HFFc6 (cell line): ENCODE measurements at places on chromosomes 6 and 20.

DNA sequence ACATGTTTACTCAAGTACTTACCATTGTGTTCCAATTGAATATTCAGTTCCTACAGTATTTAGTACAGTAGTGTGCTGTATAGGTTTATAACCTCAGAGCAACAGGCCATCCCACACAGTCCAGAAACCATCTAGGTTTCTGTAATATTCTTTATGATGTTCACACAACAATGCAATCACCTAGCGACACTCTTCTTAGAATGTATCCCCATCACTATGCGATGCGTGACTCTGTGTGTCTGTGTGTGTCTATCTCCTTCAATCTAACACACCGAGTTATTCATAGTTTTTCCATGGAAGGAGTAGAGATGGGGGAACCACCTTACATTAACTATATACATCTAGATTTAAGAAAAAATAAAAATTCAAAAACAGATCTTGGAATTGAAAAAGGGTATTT is 161.7 kb downstream of the INSM1 start:
- DNase-seq, result no peak

- no peak for DNase-seq
Observed at GRCh38 chr20:48210111-48211027, 425.1 kb upstream of the SULF2 start.

DNA sequence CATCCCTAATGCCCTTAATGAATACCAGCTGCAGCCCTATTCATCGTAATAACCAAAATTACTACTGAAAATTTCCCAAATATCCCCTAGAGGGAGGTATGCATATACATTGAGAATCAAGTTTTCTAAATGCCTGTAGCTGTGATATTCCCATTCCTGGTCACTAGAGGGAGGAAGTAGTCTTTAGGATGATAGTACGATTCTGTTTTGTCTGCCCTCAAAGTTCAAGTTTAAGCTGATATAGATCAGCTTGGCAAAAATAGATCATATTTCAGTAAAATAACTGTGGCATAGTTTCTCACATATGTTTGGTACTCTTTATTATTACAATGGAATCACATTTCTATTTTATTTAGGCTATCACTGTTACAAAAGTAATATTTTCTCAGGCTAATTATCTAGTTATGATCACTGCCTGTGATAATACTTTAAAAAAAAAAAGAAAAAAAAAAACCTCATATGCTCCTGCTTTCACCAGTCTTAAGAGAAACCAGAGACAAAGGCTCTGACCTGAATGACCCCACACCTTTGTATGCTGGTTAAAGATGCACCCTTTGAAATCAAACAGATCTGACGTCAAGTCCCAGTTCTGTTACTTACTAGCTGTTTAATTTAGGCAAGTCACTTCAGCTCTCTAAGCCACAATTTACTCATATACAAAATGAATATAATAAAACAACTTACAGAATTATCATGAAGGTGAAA is 11.0 kb downstream of the TSPYL1 start:
- DNase-seq, result peak; percentile 84

- DNase-seq, result peak; percentile 84
Observed at GRCh38 chr6:155126727-155127439, 131.8 kb downstream of the TIAM2 start.

GRCh38 chr6:107458672-107459282 is 587 bp downstream of the PDSS2 start:
- peak; percentile 21 for DNase-seq

GRCh38 chr6:166786704-166787293 is 159.7 kb upstream of the RPS6KA2 start:
- DNase-seq, result peak; percentile 62

DNA sequence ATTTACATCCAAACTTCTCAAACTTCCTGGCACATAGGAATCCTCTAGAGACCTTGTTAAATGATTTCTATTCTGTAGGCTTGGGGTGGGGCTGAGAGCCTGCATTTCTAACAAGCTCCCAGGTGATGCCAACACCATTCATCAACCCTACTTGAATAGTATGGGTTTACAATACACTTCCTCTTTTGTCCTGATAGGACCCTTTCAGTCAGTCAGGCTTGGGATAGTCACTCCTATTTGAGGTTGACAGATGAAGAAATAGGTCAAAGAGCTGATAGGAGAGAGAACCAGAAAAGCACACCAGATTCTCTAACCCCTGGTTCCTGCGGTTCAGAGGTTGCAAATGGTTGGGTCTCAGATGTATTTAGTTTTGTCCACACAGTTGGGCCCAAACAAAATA is 273.4 kb downstream of the TSHZ2 start:
- DNase-seq, result no peak

- DNase-seq, result no peak
Observed at GRCh38 chr6:106117579-106117978, 31.4 kb downstream of the PRDM1 start.

DNA sequence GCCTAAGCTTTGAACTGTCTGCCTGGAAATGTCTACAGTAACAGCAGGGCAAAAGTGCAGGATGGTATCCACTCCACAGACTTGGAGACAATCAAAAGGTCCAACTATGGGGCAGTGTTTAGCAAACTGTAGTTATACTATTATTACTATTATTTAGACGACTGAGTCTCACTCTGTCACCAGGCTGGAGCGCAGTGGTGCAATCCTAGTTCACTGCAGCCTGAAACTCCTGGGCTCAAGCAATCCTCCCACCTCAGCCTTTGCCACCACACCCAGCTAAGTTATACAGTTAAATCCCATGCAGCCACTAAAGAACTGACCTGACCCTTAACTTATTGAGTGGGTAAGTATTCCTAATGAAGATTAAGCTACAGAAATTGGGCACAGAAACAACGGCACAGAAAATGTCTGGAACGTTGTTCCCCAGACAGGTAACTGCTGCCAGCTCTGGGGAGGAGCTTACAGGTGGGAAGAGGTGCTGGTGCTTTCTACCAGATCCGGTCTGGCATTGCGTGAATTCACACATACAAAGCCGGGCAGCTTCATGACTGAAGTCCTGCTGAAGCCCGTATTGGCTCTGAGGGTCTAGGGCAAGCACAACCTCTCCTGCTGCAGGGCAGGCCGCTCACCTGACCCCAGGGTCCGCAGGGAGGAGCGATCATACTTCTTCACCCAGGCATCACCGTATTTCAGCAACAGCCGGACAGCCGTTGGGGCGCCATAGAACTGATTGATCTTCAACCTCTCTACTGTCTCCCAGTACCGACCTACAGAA is 27.0 kb upstream of the APMAP start:
- DNase-seq, result no peak

DNA sequence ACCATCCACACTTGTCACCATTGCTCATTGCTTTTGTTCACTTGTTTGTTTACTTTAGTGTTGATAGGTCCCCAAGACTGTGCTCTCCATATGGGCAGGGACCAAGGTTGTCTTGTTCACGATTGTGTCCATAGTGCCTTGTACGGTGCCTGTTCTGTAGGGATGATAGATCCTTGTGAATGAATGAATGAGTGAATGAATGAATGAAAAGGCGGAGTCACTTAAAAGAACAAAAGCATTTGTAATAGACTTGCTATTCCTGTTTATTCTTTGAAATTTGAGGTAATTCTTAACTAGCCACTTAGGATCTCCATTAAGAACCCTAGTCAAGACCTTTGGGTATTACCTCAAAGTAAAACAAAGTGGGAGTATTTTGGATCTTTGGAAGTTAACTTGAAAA is 47.0 kb downstream of the UTRN start:
- no peak for DNase-seq

GRCh38 chr6:147905711-147906110 is 397.2 kb downstream of the SAMD5 start:
- no peak for DNase-seq

- DNase-seq, result no peak
Observed at GRCh38 chr6:143097224-143097795, 36.6 kb downstream of the AIG1 start.

GRCh38 chr6:148884461-148884860 is 137.6 kb downstream of the UST start:
- DNase-seq, result no peak
